Fibroblast of skin of left quadriceps (primary cell): ENCODE measurements at places on chromosomes 2 and 18.
A peak's percentile ranks its signal among the peaks of the same experiment; 100 is the strongest.

- DNase-seq, result peak; percentile 89
Measured at GRCh38 chr18:79567481-79568147, 112.0 kb upstream of the CTDP1 start.

DNA sequence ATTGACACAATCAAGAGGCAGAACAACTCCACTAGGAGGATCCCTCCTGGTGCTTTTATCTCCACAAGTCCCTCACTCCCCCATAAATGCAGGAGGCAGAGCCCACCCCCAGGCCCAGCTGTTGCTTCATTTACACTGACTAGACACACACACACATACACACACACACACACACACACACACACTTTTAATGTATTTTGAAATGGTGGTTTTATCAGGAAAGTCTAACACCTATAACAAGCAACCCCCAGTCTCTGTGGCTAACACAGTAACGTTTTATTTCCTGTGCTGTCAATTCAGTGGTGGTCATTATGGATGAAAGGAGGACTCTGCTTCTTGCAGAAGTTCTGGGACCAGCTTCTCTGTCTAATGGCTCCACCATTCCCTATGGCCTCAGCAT, 125.4 kb upstream of the FOSL2 start:
- no peak for DNase-seq

DNA sequence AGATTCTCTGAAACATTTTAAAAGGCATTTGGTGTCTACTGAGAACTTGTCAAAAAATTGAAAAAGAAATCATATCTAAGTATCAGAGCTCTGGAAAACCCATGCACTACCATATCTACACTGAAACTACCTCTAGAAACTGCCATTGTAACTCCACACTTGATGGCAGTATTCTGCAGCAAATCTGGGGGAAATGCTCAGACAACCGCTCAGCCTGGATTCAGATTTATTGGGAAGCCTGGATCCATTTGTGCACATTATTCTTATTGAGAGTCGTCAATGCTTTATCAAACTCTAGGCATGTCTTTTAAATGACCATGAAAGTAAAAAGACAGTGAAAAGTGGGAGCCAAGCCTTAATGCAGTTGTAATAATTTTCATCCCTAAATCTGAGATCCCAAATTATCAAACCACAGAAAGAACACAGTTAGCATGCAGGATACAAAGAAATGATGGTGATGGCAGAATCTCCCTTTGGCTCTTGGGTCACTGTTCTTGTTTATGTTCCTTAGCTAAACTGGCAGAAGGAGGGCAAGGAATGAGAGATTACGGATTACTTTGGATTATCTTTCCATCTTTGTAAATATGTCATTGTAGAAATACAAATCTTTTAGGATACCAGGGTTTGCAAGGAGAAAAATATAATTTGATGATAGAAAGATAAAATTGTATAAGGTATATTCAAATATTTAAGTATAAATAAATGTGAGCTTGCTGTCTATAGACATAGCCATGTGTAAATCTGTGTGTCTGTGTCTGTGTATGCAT, 512.1 kb upstream of the SYT4 start:
- DNase-seq, result no peak

DNA sequence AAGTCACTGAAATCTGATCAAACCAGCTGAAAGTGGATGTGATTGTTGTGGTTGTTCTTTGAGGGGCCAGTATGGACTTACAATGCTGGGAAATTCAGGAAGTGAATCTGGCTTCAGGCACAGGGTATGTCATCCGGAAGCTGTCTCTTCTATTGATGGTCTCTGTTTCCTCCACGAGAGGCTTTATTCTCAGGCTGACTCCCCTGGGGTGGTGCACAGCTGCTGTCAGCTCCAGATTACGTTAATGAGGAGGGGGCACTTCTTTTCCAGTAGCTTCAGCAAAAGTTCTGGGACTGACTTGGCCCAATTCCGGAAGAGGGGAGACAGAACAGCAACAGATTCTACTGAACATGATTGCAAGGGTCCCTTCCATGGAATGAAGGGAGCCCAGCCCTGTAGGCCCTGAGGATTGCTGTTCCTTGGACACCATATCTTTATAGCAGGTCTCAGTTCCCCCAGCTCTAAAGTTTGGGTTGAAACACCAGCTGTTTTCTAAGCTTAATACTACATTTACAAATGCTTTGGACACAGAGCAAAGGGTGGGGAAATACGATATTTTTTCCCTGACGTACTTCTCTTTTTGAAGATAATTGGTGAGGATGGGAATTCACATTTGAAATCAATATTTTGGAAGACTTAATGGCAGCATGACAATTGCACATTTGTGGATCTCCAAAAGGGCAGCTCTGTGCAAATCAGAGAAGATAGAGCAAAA, 400.9 kb downstream of the TSN start:
- DNase-seq, result no peak

DNA sequence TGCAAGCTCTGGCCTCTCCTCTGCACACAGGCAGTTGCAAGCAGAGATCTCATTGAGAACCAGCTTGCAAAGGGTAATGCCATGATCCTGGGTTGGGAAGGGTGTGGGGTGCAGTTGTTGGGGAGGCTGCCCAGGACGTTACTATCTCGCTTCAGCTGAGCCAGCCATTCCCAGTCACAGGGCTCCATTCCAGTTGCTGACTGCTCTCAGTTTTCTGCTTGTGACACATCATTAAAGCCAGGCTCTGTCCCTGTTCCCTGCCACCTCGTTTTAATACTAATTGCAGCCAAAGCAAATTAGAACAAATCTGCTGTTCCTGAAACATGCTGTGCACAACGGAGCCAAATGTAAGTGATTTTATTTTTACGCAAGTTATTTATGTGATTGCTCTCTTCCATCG, 62.5 kb upstream of the SMAD2 start:
- DNase-seq, result no peak

GRCh38 chr2:62870966-62871365, 165.5 kb downstream of the EHBP1 start:
- no peak for DNase-seq

DNA sequence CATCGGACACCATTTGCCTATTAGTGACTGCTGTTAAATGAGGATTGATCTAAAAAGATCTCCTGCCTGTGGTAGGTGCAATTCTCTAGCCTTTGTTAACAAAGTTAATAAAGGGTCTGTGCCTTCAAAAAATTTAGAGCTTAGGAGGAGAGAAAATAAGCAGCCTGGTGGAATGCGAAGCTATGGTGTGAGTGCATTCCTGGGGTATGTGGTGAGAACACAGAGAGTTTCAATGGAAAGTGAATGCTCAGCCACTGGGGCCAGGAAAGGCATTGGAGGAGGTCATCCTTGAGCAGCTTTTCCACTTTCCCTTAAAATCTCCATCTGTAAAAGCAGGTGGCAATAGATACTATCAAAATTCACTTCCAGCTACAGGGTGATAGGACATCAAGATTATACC, 331.2 kb upstream of the LRATD1 start:
- DNase-seq, result no peak

- no peak for DNase-seq
Measured at GRCh38 chr2:227460833-227461232, 11.1 kb upstream of the AGFG1 start.

GRCh38 chr18:3332376-3332775, 70.4 kb downstream of the MYL12B start:
- no peak for DNase-seq

DNA sequence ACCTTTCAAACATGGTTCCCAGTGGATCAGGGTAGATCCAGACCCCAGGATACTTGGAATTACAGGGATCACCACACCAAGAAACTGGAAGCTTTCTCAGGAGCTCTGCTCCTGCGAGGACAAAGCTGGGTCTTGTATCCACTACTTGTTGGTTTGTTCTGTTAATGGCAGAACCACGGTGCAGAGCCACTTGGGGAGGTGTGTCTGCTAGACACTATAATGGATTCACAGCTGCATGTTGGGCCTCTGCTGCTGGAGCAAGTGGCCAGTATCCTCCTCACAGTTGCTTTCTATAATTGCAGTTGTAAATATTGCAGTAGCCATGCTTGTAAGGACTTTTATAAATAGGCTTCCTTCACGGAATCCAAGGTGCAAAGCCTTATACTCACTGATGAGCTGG, 12.9 kb downstream of the FOSL2 start:
- no peak for DNase-seq

DNA sequence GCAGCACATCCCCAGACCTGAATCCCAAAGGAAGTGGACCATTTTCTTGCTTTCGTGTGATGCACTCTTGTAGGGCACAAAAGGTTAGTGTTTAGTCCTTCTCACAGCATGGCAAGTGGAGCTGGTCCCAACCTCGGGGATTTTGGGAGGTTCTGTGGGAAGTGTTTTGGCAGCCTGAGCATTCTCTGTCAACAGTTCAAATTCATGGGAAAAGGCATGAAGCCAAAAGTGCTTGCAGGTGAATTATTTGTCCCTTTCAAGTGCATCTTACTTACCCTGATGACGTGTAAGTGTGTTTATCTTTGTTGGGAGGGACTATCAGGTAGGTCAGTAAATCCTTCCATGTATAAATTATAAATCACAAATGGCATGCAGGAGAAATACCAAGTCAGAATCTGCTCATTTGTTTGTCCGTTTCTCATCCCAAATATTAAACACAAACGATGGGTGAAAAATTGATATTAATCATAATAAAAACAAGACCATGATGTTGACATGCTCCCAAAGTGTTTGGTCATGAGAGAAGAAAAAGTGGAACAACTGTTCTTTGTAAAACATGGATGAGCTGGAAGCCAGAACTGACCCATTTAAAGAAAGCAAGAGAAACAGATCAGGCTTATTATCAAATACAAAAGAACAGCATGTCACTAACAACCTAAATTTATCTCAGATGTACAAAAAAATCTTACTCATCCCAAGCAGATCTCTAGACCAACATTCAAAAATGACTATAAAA, 57.6 kb downstream of the EPHA4 start:
- no peak for DNase-seq
